Smooth muscle cell of bladder (primary cell): ENCODE measurements at places on chromosomes 2 and 18. TPM values are rescaled to one million over a fixed set of nuclear protein-coding genes. Genes with fewer than 3 reads are reported as not detected.

Gene DNAJC5G
- total RNA-seq = not detected in 2 replicates

Gene CD8B
- not detected in 2 replicates for total RNA-seq

Gene ANKRD62
- total RNA-seq = not detected in 2 replicates

Gene SERPINB7
- total RNA-seq = 1.4 and 4.1 TPM in 2 replicates

Gene ALK
- total RNA-seq = under 0.01 TPM in 2 replicates

Gene SALL3
- total RNA-seq = not detected in 2 replicates

Gene CFAP65
- total RNA-seq = not detected in 2 replicates

Gene UGT1A6
- 0.09 and 0.28 TPM in 2 replicates for total RNA-seq

Gene CPO
- 0.09 TPM in 1 of 2 replicates, not detected in the other for total RNA-seq

Gene OSR1
- 12.1 and 36.5 TPM in 2 replicates for total RNA-seq

Gene ASPRV1
- 0.14 and 0.28 TPM in 2 replicates for total RNA-seq

Gene CHRND
- total RNA-seq = not detected in 2 replicates

Gene IMPA2
- 15.2 and 17.6 TPM in 2 replicates for total RNA-seq

Gene MAPRE2
- 7.1 and 11.7 TPM in 2 replicates for total RNA-seq

Gene TEX261
- 20.2 and 24.3 TPM in 2 replicates for total RNA-seq

Gene CREB1
- total RNA-seq = 31.7 and 36.3 TPM in 2 replicates

Gene NAT8
- total RNA-seq = not detected in 2 replicates

Gene IL1RN
- 0.09 and 0.71 TPM in 2 replicates for total RNA-seq

Gene KANSL1L
- 12.5 and 18.6 TPM in 2 replicates for total RNA-seq

Gene IL36G
- not detected in 2 replicates for total RNA-seq

Gene IL1RL1
- 0.14 and 0.18 TPM in 2 replicates for total RNA-seq
